ENCODE measurements at places on chromosomes 2 and 18. TPM values are rescaled to one million over a fixed set of nuclear protein-coding genes. Genes with fewer than 3 reads are reported as not detected.

Gene GAREM2
- 3.7 TPM for polyA plus RNA-seq

- no peak for DNase-seq
These were observed 55.9 kb downstream of the PLA2R1 start for GRCh38 chr2:160006475-160006874.

Gene LYPD6
- 3.0 TPM for polyA plus RNA-seq

Gene AQP12B
- polyA plus RNA-seq = not detected

- peak; percentile 66 for DNase-seq
These were observed 78.0 kb upstream of the PNPT1 start for GRCh38 chr2:55771612-55772011.

DNA sequence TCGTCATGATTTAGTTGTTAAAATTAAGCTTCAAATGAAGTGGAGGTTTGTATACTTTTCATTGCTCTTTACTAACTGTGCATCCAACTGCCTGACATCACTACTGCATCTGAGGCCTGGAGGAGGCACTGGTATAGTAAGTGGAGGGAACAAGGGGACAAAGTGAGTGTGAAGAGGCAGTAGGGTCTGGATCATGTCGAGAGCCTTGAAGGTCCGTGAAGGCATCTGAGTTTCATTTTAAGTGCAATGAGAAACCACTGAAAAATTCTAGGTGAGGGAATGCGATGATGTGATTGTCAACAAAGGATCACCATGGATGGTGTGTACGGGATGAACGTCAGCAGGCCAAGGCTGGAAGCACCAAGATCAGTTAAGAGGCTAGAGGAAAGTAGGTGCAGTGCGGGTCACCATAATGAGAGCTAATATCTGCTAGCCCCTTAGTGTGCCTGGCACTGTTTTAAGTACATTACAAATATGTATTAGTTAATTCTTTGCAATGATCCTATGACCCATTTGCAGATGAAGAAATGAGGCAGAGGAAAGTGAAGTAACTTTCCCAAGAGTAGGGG lies 96.1 kb downstream of the CABYR start:
- DNase-seq = no peak

DNA sequence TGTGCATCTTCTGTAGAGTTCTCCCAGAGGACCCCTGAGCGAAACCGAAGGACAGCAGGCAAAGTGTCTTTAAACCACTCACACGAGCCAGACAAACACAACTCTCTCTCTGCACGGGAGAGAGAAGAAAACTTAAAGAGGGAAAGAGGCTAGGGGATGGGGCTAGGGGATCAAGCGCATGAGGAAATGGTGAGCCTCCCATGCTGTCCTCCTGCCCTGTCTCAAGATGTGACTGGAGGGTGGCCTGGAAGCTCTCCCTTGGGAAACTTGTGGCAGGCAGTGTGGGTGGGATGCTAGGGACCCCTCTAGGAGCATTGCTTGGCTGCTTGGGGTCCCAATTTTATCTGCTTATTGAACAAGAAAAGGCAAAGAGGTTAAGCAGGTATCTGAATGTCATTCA lies 44.5 kb downstream of the CYP26B1 start:
- DNase-seq = no peak
